ENCODE measurements at places on chromosomes 6 and 20.

- no peak for DNase-seq
Observed at GRCh38 chr6:119829006-119829405, 479.4 kb upstream of the MAN1A1 start.

- no peak for DNase-seq
Observed at GRCh38 chr20:24483435-24484080, 14.1 kb downstream of the SYNDIG1 start.

GRCh38 chr6:41914343-41914742 lies 6.6 kb downstream of the MED20 start:
- no peak for DNase-seq

- DNase-seq = no peak
Observed at GRCh38 chr20:23857962-23858595, 21.5 kb downstream of the CST5 start.

DNA sequence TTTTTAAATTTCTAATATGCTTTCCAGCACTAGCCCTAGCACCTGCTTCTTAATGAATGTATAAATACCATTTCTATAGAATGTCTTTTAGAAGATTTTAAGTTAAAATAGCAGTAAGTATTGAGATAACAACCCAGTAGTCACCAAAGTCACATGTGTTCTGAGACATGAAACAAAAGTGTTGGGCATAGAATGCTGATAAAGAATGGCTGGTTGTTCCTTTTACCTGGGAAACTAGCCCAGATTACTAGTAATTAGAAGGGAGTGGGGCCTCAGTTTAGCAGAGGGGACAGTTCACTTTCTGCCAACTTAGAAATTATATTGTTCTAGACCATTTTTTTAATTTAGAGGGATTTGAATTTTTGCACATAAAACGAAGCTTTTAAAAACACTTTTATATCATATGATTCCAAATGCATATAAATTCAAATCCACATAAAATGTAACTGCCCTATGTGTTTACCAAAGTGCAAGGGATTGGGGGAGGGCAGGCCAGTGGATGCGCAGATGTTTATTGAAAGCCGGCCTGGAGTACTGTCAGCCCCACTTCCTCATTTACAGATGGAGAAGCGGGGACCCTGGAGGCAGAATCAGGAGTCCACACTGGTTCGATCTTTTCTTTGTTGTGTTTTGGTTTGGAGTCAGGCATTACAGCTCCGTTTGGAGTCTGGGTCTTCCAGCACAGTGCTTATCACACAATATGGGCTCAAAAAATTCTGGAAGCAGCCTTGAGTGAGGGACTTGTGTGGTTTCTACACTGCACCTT lies 139.8 kb downstream of the ZDHHC14 start:
- no peak for DNase-seq

GRCh38 chr6:135358985-135359384 lies 138.6 kb downstream of the AHI1 start:
- no peak for DNase-seq

DNA sequence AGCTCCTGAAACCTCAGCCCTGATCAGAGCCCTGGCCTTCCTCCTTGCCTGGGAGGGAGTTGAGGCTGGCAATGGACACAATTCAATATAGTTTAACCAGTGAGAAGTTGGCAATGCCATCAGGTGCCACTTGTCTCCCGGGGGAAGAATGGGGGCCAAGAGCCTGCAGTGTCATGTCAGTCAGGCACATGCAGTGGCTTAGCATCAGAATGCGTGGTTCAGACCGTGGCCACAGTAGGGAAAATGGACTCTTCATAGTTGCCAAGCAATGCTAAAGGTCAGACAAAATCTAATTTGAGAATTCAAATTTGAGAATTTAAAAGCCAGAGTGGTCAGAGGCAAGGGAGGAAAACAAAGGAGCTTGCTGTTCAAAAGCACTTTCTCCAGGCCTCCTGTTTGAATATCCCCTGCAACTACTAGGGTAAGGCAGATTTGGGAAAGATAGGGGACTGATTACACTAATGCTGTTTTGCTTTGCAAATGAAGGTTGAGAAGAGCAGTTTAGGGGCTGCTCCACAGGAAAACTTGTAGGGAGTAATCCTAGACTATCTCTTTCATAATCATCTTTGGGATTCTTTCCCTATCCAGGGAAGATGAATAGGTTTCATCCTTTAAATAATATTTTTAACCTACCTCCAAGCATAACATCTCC lies 33.1 kb upstream of the CLIC5 start:
- no peak for DNase-seq
